ENCODE measurements at places on chromosomes 5 and 9.

DNA sequence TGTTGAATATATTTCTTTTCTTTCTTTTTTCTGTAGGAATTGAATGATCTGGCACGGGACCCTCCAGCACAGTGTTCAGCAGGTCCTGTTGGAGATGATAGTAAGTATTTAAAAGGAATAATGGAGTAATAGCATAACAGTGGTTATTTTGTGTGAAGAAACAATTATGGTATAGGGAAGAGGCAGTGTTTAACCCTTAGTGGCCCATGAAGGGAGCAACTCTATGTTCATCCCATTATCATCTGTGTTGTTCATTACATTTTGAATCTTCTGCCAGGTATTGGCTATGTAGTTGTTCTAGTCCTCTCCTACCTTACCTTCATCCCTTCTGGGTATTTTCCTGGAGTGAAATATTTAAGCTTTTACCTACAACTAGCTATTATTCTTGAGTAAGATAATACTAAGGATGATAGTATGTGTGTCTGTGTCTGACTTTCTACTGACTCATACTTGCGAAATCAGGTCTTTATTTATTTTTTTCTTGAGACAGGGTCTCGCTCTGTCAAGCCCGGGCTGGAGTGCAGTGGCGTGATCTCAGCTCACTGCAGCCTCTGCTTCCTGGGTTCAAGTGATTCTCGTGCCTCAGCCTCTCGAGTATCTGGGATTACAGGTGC is 39.3 kb downstream of the UBE2D2 start:
- DNase-seq, result no peak

DNA sequence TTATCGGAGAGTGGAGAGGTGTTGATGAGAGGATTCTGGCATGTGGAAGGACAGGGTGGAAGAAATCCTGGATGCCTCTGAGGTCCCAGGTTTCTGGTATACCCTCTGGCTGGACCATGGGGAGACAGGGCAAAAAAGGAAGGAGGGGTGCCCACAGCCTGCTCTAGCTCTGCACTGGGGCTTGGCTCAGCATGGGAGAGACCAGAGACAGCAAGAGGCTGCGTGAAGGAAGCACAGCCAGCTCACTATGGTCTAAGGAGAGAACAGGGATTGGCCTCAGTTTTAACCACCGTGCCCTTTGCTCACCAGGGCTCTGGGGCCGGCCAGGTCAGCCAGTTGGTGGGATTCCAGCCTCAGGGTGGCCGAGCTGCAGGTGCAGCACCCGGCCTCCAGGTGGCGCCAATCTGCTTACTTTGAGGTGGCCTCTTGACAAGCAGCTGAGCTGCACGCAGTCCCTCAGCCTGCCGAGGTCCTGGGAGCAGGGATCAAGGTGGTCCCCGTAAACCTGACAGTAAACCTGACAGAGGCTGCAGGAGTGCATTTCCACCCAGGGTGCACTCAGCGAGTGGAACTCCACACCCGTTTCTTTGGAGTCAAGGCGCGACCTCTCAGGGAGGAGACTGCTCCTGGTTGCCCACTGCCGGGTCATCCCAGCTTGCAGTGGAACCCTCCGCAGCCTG is 25.0 kb upstream of the SPTLC1 start:
- DNase-seq, result peak; percentile 70

DNA sequence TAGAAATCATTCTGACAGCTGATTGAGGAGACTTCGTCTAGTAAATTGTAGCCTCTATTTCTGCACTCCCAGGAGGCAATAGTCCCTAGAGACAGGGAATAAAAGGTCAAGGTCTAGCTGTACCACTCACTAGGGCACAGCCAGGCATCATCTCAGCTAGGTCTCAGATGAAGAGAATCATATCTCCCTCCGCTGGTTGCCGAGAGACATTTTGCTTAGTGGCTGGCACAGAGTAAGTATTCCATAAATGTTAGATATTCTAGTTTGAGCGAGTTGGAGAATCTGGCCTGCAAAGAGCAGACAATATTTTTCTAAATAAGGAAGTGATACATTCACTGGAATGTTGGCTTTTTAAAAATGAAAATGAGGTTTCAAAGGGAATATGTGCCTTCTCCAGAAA is 180.4 kb upstream of the ACTBL2 start:
- DNase-seq, result no peak

- DNase-seq, result peak; percentile 45
These were observed 18.4 kb upstream of the F2RL2 start for GRCh38 chr5:76641514-76642120.

- no peak for DNase-seq
These were observed 380.3 kb upstream of the TNC start for GRCh38 chr9:115498303-115498702.

DNA sequence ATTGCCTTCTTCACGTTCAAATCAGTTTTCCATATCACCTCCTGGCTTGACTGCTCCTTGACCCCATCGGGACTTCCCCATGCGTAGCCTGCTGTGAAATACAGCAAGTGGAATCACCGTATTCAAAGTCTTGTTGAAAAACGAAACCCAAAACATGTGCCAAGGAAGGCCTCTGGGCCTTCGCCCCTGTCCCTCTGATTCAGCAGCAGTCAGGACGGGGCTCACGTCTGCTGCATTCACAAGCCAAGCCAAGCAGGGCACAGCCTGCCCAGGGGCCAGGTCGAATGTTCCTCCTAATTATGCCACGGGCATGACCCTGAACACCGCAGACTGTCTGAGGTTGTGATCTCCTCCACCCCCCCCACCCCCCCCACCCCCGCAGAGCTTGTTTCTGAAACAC is 960 bp upstream of the CTNND2 start:
- DNase-seq, result no peak

DNA sequence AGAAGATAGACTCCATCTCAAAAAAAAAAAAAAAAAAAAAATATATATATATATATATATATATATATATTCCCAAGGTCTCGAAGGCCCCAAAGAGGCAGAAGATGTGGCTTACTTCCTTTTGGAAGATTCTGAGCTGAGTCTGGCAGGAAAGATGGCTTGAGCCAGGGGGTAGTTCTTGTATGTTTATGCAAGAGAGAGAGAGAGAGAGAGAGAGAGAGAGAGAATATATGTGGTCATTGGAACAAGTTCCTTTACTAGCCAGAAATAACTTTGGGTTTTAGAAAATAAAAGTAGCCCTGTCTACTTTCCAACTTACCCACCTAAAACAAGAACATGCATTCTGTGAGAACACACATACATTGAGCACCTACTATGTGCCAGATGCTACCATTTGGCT is 17.6 kb downstream of the NCS1 start:
- no peak for DNase-seq

DNA sequence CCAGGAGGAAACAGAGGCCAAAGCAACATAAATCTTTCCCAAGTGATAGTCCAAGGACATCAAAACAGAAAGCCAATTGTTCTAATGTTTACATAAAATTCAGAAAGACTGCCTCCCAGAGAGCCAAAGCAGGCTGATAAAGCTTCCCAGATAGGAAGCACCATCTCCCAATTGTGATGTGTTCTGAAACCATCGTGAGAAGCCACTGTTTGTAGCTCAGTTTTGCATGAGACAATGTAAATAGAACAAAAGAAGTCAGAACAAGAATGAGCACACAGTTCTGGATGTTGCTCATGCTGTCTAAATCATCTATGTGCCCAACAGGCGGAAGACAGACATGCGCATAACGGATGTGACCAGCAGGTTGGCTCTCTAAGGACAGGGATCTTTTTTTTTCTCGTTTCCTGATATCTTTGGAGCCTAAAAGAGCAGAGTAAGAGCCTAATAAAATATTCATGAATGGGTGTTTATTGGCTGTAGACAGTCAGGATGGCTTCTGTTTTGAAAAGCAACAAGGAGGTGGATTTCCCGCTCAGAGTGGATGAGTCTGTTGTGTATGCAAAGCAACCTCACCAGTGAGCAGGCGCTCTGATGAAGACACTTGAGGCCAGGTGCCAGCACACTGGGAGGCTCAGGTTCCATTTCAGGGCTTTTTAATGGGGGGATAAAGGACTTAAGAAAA is 113.6 kb downstream of the GNA14 start:
- DNase-seq, result no peak

- DNase-seq, result no peak
These were observed 58.5 kb upstream of the TJP2 start for GRCh38 chr9:69115621-69116020.

DNA sequence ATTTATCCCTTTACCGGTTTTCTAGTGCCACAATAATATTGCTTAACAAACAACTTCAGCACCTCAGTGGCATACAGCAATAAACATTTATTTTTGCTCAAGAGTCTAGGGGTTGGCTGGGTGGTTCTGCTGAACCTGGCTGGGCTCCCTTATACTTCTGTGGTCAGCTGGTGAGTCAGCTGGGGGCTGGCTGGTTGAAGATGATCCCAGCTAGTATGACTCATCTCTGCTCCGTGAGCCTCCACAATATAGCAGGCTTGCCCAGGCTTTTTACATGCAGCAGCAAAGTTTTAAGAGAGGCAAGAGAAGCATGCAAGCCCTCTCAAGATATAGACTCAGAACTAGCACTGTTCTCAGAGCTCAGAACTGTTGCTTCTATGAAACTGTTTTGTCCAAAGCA is 523.5 kb upstream of the CLINT1 start:
- DNase-seq, result peak; percentile 47

DNA sequence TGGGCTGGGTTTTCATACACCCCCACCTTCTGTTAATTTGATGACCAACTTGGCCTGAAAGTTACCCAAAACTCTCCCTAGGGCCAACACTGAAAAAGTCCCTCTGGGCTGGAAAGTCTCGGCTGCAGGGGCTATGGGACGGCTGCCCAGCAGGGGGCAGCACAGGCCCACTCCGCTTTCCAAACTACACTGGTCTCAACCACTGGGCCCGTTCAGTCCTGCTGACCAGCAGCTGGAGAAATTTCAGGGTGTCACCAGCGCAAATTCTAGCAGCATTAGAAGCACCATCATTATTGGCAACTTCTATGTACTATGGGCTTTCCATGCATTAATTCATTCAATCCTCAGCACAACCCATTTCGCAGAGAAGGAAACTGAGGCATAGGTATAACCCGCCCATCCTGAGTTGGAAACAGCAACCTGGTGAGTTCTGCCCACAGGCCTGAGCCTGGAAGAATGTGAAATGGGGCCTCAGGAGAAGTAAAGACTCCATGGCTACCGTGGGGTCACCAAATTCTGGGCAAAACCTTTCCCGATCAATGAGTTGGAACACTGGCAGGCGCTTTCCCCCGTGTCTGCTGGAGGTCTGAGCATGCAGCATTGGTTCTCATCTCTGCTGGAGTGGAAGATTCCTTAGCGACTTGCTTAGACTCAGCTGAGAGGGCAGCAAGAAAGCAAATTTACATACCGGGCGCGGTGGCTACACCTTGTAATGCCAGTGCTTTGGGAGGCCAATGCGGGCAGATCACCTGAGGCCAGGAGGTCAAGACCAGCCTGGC is 9.7 kb downstream of the ORM2 start:
- peak; percentile 62 for DNase-seq

- DNase-seq, result no peak
These were observed 57.4 kb downstream of the ROPN1L start for GRCh38 chr5:10499066-10499465.

- no peak for DNase-seq
These were observed 29.1 kb upstream of the IRX4 start for GRCh38 chr5:1911773-1912235.

DNA sequence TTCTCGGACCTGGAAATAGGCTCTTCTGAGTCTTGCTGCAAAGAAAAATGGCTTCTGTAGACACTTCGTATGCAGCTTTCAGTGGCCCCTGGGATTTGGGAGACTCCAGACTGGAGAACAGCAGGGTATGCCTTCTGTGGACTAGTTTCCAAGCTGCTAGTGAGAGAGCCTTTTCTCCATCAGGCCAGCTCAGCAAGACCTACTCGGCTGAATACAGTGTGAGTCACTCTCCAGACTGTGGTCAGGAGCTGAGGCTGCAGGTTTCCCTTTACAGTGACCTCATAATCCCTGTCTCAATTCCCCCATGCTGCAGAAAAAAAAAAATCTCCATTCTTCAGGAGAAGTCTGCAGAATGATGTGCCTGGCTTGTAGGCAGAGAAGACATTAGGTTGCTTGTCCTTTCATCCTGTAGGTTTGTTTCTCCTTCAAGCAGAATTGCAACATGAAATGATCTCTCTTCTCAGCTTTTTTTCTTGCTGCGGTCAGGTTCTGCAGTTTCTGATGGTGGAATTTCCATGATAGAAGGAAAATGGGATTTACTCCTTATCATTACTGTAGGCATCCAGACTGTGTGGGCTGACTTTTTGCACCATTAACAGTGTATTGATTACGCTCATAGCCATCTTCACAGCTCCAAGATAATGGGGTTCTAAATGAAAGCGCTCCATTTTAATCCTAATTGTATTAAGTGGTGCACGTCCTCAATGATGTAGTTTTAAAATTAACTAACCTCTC is 78.3 kb upstream of the TNFSF8 start:
- DNase-seq, result no peak

- DNase-seq, result no peak
These were observed 6.8 kb upstream of the SUSD3 start for GRCh38 chr9:93051680-93052089.

DNA sequence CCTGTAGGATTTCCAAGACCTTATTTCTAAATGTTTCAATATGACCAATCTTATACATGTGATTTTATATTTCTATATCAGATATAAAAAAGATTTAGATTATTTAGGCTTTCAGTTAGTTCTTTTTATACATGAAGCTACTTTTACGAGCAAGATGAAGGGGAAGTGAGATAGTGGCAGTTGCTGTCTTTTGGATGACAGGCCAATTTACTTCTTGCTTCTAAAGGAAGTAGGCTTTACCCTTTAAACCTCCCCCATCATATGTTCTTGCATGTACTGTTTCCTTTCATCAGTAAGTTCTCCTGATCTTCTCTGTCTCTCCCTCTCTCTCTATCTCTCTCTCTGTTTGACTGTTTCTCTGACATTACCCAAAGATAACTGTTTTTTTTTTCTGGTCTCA is 4.0 kb upstream of the TYRP1 start:
- DNase-seq, result no peak

DNA sequence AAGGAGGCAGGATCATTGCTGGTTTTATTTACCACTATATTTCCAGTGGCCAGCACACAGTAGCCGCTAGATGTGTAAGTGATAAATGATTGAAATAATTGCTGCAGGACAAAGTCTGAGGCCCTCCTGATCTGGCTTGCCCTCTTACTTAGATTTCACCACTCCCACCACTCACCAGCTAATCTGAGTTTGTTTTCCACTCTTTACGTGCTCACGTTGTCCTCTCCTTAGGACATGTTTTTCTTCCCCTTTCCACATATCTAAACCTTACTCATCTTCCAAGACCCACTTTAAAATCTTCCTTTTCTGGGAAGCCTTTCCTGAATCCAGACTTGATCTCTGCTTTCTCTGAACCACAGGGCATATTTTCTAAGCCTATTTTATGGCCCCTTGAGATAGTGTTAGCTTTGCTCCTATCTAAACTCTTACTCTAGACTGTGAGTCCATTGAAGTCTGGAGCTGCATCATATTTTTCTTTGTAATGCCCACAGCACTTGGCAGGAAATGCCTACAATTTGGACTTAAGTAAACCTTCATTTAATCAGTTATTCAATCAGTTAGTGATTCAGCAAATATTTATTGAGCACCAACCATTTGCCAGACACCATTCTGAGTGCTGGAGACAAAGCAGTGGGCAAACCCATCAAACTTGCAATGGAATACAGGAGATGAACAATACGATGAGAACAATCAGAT is 2.4 kb downstream of the TLR4 start:
- no peak for DNase-seq
